ENCODE measurements at places on chromosomes 4 and X. TPM values are rescaled to one million over a fixed set of nuclear protein-coding genes. Genes with fewer than 3 reads are reported as not detected.

Gene PLAC8
- total RNA-seq = 11.3 TPM

- no peak for DNase-seq
Observed at GRCh38 chrX:133250184-133251100, 32.3 kb upstream of the TFDP3 start.

DNA sequence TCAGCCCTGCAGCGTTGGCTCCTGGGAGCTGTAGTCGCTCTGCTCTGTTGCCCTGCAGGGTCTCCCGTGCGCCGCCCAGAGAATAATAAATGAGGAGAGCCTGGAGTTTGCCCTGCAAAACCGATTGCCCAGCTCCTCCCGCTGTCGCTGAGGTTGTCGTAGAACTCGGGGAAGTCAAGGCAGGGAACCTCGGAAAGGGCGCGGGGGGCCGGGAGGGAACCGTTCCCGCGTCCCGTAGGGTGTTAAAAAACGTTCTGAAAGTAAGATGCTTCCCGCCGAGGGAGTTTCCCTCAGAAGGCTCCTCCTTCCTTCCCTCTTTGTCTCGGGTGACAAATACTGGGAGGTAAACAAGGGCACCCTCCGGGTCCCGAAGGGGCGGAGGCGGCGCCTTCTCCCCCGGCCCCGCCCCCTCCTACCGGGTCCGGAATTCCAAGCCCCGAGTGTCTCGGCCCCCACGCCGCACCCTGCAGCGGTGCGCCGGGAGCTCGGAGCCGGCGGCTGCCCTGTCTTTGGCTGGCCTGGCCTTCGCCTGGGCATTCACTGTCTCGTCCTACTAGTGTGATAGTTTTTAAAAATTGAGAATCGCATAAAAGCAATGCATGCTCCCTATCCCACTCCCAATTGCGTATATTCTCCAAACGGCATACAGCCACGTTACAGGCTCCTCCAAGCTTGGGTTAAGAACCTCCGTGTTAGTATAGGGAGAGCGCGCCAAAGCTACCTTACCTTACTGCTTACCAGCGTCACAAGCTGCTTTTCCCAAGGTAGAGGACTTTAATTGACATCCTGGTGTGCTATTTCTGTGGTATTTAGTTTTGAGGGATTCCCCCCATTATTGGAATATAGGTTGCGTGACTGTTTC is 964 bp upstream of the HMGB2 start:
- peak; percentile 82 for DNase-seq

DNA sequence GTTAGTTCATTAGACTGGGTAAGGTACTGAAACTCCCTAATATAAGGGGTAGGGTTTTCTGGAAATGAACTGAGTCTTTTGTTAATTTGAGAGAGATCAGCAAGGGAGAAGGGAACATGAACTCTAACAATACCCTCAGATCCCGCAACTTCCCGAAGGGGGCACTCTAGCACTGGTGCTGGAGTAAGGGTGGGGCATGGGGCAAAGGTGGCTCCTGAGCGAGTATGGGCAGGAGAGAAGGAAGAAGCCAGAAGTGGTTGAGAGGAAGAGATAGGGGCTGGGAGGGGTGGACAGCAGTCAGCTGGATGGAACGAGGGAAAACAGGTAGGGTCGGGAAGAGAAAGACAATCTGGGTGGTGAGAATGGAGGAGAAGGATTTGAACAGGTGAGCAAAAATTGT is 183.2 kb upstream of the MAGEE2 start:
- DNase-seq = no peak

DNA sequence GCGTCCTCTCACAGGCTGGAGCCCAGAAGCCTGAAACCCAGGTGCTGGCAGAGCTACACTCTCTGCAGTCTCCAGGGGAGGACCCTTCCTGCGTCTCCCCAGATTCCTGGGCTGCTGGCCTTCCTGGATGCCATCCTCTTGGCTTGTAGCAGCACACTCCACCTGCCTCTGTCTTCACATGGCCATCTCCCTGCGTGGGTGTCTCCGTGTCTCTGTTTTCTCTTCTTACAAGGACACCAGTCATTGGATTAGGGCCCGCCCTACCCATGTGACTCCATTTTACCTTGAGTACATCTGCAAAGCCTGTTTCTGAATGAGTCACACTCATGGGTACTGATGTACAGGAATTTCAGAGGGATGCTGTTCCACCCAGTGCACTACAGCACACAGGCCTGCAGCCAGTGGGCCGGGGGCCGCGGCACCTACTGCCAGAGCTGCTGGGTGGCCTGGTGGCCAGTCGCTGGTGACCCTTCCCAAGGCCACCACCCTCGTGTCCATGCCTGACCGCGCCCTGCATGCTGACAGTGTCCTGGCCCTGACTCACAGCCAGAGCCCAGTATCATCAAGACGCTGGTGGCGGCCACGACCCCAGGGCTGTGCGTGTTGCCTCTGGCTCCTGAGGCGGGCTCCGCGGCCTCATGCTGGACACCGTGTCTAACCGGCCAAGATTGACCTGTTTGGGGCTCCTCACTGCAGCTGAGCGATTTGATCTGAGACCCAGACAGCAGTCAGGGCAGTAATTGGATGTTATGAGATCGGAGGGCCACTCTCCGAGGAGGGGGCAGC is 63.6 kb upstream of the NKX1-1 start:
- no peak for DNase-seq

DNA sequence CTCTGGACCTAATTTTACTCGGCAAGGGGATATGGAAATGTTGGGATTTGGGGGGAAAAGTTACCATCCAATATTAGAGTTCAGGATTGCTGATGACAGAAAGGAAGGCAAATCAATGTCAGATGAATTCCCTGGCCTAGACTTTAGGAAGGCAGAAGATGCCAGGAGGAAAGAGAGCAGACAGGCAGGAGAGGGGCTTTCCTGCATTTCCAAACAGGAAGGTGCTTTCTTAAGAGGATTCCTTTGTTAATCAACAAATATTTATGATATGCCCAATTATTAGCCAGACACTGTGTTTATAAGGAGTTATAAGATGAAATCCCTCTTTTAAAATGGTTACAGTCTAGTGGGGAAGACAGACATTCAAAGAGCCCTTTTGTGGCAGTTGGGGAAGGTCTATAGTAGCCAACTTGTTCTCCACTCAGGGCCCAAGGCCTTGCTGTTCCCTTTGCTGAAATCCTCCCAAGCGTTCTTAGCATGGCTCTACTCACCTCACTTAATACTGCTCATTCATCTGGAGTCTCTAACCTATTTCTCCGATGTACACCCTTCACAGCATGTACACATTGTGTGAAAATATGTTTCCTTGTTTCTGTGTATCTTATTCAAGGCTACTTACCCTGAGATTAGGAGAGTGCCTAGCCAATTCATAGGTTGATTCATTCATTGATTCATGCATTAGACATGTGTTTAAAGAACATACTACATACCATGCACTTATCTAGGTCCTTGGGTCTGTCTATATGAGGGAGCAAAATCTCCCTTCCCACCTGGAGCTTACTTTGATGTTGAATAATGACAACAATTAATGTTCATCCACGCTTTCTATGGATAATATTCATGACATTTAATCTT is 5.3 kb downstream of the IGFBP7 start:
- no peak for DNase-seq

DNA sequence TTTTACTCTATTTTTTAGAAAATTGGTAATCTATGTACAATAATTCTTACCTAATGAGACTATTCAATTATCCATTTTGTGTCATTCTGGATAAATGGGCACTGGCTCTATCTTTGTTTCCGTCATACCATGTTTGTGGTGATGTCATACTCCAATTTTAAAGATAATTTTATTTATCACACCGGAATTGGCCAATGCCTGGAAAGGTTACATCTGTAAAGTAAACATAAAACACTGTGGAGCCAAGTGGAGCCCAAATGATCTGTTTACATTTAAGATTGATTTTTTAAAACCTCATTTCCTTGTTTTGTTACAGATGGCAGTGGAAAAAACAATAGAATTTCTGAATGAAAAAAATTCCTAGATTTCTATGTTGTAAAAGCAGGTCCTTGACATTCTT is 120.2 kb upstream of the GPRIN3 start:
- no peak for DNase-seq

- no peak for DNase-seq
Observed at GRCh38 chrX:153374426-153374825, 26.7 kb downstream of the PNMA6E start.

Gene ERVMER34-1
- 4.1 TPM for total RNA-seq

DNA sequence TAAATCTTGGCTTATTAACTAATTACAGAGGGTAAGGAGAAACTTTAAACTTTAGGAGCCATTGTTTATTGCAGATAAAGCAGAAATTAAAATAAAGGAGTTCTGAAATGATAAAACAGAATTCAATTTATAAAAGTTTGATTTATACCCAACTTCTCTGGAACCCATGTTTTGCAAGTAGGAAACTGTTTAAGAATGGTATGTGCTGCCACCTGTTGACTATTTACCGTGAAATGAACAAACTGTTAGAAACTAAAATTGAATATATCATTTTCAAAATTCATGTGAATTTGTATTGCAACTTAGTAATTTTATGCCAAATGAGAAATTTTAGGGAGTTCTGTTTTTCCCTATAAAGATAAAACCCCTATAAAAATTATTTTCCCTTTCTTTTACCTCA is 11.0 kb upstream of the TBC1D8B start:
- no peak for DNase-seq

Gene ZCCHC18
- total RNA-seq = 0.95 TPM

Gene CAPN6
- total RNA-seq = not detected

Gene STPG2
- total RNA-seq = not detected

- DNase-seq = peak; percentile 58
Observed at GRCh38 chrX:3711331-3711917, 2.0 kb downstream of the PRKX start.

GRCh38 chrX:147403040-147403439 is 508.7 kb upstream of the FMR1 start:
- no peak for DNase-seq

Gene FGF2
- 6.4 TPM for total RNA-seq

DNA sequence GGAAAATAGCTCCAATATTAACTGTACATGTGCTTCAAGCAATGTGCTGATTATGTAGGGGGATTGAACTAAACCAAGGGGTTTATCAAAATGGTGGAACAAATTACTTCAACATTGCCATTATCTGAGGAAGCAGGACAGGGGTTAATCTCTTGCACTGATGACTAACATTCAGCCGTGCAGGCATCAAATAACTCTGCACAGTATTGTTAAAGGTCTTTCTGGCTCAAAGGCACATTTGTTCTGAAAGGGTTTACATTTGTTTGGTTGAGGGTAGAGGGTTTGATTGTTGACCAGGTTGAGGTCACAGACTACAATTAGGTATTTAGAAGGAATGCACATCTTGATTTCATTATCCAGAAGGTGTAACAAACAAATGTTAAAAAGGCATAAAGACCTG is 32.2 kb upstream of the CCSER1 start:
- DNase-seq = no peak

Gene LRRC66
- 0.27 TPM for total RNA-seq

Gene PPEF1
- not detected for total RNA-seq

- no peak for DNase-seq
Observed at GRCh38 chr4:79626611-79627010, 218.6 kb upstream of the GK2 start.

DNA sequence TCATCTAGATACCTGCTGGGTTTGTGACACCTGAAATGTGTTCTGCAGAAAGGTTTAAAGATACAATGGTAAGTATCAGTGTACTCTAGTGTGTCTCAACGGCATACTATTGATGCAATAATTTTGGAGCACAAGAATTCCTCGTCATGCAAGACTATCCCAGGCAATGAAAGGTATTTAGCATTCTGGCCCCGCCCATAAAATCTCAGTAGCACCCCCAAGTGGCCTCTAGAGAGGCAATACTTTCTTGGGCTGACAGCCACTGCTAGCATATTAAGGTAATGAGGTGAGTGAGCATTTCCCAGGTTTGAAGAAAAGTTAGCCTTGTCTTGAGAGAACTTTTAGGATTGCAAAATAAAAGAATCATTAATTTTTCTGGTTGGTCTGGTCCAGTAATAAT is 24.0 kb downstream of the TAB3 start:
- no peak for DNase-seq

- no peak for DNase-seq
Observed at GRCh38 chr4:147633643-147634042, 16.4 kb downstream of the TMEM184C start.

DNA sequence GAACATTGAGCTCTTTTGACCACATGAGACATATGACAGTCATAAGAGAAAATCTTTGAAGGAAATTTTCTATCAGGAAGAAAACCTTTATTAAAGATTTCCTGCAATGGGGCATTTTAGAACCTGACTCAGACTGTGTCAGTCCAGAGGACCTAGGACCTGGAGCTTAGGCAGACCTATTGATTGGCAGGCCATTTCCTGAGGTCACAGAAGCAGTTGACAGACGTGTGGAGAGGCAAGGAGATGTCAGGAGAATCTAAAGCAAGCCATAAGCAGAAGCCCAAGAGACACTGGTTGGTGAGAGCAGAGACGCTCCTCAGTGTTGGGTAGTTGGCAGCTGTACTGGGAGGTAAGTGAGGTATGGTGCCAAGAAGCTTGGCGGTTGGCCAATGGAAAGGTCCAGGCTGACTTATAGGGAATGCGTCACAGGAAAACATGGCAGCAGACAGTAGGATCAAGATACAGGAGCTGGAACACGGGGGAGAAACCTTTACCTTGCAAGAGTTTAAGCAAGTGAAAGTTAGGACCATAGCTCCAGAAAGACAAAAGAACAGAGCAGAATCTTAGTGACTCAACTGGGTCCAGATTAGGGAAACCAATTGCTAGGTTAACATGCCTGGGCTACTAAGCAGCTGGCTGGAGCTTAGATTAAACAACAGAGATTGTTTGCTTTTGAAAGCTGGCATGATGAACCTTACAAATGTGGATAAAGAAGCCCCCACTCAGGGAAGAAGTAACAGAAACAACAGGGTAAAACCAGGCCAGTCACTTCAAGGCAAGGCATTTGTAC is 18.6 kb downstream of the PALLD start:
- peak; percentile 79 for DNase-seq

GRCh38 chr4:54872261-54872660 is 214.5 kb downstream of the KIT start:
- no peak for DNase-seq

Gene CT55
- not detected for total RNA-seq

Gene FAM53A
- 0.99 TPM for total RNA-seq

Data from heart left ventricle (tissue), 16 donors.